Stimulated activated CD4-positive, alpha-beta T cell treated with anti-CD3 and anti-CD28 coated beads, Interleukin-15, amount 100 ng/mL, for 1 hour (primary cell): ENCODE measurements at places on chromosomes 1 and 21.

DNA sequence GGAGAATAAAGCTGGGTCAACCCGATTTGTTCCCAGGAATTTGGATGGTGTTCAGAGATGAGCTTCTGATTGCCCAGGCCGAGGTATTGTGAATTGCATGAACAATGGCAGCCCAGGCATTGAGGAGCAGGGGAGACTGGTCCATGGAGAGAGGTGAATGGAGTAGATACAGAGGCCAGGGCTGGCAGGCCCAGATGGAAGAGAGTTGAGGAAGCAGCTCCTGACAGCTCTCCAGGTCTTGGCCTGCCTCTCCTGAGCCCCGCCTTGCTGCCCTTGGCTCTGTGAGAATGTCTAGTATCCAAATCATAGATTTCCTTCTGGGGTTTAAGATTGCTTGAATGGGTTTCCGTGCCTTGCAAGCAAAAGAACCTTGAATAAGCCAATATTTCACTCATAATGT lies 11.5 kb downstream of the ABCA4 start:
- DNase-seq, result no peak

DNA sequence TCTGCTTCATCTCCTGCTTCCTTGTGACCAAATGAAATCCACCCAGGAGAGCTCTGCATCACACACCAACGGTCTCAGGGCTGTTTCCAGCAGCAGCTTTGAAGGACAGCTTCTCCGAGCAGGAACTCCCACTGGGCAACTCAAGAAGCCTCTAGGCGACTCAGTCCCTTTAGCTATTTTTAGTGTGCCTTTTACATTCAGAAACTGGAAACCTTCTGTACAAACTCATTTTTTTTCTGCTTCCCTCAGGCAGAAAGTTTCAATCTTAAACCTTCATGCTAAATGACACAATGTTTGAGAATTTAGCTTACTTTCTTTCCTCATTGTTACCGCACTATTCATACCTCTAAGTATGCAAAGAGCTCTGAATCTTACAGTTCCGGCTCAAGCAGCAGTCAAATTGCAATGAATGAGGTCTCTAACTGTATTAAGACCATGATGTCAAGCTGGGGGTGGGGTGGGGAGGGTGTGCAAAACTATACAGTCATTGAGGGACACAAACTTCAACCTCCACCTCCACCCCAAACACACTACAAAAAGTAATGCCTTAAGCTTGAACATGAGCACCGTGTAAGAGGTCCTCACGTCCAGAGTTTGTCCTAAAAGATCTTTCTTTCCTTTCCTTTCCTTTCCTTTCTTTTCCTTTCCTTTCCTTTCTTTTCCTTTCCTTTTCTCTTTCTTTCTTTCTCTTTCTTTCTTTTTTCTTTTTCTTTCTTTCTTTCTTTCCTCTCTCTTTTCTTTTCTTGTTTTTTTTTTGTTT lies 16.4 kb upstream of the TARBP1 start:
- DNase-seq, result no peak

DNA sequence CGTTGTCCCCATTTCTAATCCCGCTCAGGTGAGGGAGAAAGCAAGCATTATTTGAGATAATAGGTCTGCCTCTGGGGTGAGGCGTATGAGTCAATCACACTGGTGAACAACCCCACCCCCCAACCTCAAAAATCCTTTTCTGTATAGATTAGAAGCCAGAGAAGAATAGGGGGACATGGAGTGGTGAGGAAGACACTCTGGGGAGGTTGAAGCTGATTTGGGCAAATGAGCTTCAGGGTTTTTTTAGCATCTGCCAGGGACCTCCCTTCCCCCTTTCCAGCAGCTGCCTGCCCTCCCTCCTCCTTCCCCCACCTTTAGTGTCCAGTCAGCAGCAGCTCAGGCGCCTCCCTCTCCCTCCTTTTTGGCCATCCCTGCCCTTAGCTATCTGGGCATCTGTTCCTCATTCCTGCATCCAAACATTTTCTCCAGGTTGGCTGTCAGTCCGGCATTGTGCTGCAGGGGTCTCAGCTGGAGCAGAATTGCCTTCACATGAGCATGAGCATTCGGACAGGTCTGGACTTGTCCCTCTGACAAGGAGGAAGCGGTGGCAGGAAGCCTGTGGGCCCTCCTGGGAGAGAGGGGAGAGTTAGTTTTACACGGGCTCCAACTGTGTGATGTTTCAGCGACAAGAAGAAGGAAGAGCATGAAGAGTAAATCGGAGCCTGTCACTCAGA lies 30.8 kb upstream of the PTGFRN start:
- DNase-seq, result no peak

DNA sequence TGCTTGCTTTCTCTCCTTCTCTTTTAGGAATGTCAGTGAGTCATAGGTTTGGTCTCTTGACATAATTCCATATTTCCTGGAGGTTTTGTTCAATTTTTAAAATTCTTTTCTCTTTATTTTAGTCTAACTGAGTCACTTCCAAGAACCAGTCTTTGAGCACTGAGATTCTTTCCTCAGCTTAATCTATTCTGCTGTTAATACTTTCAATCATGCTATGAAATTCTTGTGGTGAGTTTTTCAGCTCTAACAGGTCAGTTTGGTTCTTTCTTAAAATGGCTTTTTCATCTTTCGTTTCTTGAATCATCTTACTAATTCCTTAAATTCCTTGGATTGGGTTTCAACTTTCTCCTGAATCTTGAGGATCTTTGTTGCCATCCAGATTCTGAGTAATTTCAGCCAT lies 321.0 kb downstream of the PTBP2 start:
- DNase-seq, result no peak

DNA sequence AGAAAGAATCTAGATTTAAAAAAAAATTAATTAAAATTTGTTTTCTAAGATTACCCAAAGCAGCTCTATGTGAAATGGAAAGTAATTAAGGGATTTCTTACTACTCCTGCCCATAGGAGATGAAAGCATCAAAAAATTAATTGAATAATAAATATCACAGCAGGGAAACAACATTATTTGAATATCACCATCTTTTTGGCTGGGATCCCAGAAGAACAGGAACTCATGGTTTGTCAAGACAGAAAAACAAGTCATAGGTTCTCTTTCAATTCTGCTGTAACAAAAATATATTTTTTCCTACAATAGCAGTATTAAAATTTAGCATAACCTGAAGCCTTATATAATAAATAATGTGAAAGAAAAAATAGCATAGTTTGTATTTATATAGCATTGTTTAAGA lies 1713.4 kb downstream of the NCAM2 start:
- no peak for DNase-seq

DNA sequence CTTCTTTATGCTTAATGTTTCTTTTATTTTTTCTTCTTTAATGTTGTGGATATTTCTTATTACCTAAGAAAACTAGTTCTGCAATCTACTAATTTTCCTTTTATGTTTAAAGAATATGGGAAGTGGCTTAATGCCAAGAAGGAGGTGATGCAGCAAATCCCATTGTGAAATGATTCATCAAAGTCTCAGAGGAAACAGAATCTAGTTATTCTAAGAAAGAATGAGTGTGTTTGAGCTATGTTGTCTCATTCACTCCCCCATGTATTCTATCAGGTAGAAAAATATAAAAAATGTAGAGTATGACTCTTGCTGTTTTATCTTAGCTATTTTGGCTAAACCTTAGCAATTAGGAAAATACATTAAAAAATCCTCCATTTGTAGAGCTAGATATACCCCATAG lies 659.9 kb upstream of the RGS18 start:
- no peak for DNase-seq

DNA sequence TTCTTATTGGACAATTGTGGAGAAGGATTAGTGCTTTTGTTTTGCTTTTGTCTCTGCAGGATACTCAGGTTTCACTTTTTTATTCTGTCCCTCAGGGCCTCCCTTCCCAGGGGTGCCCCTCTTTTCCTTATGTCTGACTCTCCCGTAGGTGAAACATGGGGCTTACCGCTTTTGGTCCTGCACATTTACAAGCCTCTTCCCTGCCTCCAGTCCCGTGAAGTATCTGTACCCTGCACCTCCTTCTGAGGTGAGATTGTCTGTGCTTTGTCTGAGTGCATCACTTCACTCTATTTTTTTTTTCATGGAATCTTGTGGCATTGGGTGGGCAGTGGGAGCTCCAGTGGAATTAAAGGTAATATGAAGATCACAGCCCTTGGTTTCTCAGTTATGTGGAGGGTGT lies 758.1 kb upstream of the TPTE start:
- no peak for DNase-seq

- no peak for DNase-seq
Measured at GRCh38 chr1:47678464-47678980, 240.7 kb downstream of the FOXD2 start.

GRCh38 chr1:33637846-33638440 lies 165.5 kb downstream of the ZSCAN20 start:
- DNase-seq, result no peak

DNA sequence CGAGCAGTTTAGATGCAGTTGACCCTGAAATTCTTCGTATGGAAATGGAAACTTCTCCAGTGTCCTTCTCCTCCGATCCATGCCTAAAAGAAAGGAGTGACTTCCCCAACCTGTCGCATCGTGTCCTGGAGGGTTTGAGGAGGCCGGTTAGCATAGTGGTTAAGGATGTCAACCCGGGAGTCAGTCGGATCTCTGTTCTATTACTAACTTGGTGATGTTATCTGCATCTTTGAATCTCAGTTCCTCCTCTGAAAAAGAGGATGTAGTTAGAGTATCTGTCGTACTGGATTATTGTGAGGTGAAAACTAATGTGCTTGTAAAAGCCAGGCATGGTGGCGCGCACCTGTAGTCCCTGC lies 684 bp downstream of the ZBTB8B start:
- DNase-seq, result no peak

DNA sequence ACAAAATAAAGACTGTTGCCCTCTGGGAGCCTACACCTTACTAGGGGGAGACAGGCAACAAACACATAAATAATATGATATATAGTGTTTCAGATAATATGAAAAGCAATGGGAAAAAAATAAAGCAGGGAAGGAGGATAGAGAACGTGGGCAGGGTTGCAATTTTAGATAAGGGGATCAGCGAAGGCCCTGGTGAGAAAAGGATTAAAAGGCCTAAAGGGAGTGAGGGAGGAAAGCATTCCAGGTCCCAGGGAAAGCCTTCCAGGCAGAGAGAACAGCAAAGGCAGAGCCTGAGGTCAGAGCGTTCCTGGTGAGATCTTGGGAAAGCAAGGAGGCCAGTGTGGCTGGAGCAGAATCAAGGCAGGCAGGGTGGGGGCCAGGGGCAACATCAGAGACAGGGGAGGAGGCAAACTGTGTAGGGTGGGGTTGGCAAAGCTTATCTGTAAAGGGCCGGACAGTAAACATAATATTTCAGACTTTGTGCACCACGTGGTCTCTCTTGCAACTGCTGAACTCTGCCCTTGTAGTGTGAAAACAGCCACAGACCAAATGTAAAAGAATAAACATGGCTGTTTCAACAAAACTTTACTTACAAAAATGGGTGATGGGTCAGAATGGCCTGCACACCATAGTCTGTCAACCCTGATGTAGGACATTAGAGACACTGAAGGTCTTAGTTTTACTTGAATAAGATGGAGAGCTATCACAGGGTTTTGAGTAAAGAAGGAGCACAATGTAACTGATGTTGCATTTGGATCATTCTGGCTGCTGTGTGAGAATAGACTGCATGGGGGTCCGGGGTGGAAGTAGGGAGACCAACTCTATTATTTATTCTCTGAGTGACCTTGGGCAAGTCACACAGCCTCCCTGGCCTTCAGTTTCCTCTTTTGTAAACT lies 13.3 kb upstream of the CPT2 start:
- no peak for DNase-seq
